ENCODE measurements at places on chromosomes 2 and 18.

DNA sequence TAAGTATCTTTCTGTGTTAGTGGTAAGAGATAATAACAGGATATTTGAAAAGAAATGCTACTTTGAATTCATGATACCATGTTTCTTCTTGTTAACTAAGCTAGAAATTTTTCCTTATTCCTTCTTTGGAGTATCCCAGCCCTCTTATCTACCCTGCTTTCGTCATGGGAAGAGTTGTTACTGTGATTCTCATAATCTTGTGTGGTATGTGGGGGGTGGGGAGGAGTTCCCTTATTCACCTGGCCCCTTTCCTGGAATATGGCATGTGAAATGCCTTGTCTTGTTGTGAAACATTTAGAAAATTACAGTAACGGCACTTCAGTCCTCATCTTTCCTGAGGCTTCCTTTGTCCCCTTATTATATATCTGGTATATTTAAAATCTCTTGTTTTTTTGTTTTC is 129.9 kb downstream of the NCOA1 start:
- DNase-seq: no peak

GRCh38 chr2:58796239-58796910 is 555.2 kb upstream of the FANCL start:
- no peak for DNase-seq

DNA sequence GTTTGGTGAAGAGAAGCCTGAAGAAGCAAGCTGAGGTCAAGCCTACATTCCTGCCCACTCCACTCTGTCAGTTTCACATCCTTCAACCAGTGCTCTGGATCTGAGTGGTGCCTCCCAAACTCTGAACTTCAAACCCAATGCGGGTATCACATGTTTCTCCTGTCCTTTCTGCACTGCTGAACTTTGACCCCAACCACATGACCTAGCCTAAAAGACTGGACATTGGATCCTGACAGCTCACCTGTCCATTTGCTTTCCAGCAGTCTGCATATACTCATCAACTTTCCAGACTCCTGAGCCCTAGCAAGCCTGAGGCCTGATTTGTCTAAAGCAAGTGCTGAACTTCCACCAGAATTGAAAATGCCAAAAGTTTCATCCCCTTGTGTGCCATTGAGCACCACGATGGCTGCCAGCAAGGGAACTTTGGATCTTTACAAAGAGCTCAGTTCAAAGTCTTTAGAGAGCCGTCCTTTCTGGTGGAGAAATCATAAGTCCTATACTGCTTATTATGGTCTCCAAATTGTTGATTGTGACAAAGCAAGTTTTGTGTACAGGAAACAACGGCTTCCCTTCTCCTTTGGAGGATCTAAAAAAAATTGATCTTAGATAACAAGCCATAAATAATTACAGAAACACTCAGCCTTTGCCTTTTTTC is 37.6 kb upstream of the ITGA6 start:
- DNase-seq: no peak

GRCh38 chr2:230043461-230043860 is 25.3 kb downstream of the SLC16A14 start:
- no peak for DNase-seq

DNA sequence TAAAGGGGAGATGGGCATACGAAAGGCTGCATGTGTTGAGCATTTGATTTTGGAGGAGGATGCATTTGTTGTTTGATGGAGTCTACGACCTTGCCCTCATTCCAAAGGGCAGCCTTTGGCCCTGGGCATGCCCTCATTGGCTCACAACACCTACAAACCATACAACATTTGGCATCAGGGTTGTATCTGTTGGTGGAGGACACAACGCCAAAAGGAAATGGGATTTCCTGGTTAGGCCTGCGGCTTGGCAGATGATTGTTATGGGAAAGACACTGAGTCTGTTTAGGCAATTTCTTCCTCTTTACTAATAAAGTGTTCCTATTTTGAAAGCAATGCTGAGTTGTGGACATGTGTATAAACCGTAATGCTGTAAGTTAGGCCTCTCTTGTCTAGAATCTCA is 246.9 kb downstream of the LDLRAD4 start:
- no peak for DNase-seq

- DNase-seq: no peak
Observed at GRCh38 chr2:76731157-76731556, 791.0 kb downstream of the LRRTM4 start.
